Activated naive CD4-positive, alpha-beta T cell treated with anti-CD3 and anti-CD28 coated beads, Interleukin-2, amount 50 U/mL, for 16 hours (primary cell): ENCODE measurements at places on chromosomes 13 and 19.

DNA sequence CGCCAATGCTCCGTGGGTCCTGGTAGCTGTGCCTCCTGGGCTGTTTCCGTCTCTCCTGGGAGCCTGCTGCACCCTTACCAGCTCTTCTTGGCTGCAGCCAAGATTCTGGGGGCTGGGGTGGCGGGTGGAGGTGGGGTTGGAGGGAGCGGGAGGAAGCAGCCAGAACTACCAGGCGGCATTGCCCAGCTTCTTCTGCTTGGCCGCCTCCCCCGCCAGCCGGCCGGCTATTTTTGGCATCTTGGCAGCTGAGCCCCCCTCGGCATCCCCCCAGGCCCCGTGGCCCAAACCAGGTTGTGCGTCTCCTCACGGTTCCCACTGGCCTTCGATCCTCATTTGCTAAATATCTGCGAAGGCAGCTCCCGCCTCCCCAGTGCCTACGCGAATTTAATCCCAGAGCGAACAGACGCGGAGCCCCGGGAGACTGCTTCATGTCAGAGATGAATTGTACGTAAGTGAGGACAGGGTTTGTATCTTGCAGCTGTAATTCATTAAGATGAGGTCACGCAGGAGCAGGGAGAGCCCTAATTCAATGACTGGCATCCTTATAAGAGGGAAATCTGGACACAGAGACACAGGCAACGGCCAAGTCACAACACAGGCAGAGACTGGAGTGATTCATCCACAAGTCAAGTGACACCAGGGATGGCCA is 12.8 kb upstream of the PEAK3 start:
- no peak for DNase-seq

GRCh38 chr13:24614306-24615080 is 65.7 kb upstream of the ATP12A start:
- no peak for DNase-seq

GRCh38 chr13:101308247-101309013 is 107.9 kb downstream of the NALCN start:
- DNase-seq = no peak

DNA sequence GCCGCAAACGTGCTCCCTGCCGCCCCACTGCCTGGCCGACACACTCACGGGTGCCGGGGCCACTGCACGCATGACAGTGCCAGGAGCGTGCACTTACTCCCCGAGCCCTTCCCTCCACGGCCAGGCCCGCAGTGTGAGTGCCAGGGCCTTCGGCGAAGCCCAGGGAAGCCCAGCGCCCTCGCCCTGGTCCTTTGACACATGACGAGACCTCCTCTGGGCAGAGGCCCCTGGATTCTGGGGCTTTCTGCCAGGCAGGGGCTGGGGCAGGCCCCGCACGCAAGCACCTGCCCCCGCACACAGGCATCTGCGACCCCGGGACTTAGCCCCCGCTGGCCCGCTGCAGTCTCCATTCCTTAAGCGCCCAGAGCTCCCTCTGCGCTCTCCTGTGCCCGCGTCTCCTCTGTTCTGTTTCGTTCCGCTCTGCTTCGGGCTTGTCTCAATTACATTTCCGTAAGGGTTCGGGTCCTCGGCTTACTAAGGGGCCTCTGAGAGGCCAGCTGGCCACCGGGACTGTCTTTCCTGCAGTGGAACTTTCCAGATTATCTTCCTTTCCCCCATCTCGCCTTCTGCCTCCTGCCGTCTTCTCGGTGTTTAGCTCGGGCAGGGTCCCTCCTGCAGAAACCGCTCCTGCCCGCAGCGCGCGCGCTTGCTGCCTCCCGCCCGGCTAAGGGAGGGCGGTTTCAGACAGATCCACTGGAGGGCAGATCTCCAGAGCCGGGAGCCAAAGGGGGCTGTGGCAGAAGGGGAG is 98.8 kb downstream of the ING1 start:
- DNase-seq = no peak

GRCh38 chr13:80841414-80841813 is 500.5 kb upstream of the SPRY2 start:
- DNase-seq = no peak

GRCh38 chr19:51552996-51553725 is 17.9 kb upstream of the ZNF175 start:
- DNase-seq = peak; percentile 30

- DNase-seq = no peak
Measured at GRCh38 chr13:75705395-75705794, 69.3 kb downstream of the LMO7 start.

DNA sequence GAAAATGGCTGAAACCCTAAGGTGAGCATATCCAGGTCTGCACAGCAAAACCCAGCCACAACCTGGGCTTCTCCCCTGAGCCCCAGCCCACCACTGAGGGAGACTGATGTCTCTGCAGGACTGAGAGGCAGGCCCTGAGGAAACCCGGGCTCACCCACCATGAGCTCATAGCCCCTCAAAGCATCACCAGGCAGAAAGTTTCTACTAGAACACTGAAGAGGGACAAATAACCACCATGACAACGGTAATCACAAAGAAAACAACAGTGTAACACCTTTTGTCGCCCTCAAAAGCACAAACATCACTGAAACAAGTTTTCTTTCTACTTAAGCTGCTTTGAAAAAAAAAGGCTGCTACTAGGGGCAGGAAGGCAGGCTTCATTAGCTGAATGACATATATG is 29.8 kb downstream of the TSHZ3 start:
- DNase-seq = no peak

GRCh38 chr19:15317392-15318071 is 14.8 kb downstream of the BRD4 start:
- no peak for DNase-seq

DNA sequence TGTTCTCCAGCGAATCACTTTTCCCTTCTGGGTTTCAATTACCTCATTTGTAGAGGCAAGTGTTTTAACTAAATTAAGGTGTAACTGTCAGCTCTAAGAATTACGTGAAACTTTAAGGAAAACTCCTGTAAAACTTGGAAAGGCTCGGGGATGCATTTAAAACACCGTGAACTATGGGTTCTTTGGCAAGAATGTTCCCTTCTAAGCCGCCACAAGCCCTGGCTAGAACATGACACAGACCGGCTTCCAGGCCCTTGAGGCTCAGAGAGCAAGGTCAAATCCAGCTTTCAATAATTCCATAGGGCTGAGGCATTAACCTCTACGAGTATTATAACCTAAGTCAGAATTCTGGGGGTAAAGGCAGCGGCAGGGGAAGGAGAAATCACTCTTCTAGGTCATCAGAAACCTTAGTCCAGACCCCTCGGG is 685 bp downstream of the VWA8 start:
- no peak for DNase-seq

DNA sequence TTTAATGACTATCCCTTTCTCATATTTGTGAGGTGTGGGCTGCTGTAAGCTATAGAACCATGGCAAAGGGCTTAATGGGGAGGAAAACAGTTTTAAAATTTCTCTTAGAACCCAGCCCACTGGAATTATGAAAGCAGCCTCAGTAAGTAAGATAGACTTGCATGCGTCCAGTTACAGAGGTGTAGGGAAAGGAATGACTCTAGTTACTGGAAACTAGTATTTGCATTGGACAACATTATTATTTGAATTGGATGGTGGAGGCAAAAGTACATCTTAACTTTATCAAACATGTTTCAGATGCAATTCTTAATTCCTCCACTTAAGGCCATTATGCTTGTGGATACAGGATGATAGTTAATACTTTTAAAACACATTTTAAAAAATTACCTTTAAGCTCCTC is 292.9 kb downstream of the SPRY2 start:
- DNase-seq = no peak

GRCh38 chr13:65112123-65112522 is 2118.0 kb downstream of the PCDH9 start:
- no peak for DNase-seq

DNA sequence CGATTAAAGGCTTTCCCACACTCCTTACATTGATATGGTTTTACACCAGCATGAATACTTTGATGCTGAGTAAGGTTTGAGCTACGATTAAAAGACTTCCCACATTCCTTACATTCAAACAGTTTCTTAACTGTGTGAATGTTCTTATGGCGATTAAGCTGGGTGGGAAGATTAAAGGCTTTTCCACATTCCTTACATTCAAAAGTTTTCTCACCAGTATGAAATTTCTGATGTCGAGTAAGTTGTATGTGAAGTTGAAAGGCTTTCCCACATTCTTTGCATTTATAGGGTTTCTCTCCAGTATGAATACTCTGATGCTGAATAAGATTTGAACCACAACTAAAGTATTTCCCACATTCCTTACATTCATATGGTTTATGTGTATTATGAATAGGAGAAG is 20.0 kb downstream of the ZNF780B start:
- no peak for DNase-seq

DNA sequence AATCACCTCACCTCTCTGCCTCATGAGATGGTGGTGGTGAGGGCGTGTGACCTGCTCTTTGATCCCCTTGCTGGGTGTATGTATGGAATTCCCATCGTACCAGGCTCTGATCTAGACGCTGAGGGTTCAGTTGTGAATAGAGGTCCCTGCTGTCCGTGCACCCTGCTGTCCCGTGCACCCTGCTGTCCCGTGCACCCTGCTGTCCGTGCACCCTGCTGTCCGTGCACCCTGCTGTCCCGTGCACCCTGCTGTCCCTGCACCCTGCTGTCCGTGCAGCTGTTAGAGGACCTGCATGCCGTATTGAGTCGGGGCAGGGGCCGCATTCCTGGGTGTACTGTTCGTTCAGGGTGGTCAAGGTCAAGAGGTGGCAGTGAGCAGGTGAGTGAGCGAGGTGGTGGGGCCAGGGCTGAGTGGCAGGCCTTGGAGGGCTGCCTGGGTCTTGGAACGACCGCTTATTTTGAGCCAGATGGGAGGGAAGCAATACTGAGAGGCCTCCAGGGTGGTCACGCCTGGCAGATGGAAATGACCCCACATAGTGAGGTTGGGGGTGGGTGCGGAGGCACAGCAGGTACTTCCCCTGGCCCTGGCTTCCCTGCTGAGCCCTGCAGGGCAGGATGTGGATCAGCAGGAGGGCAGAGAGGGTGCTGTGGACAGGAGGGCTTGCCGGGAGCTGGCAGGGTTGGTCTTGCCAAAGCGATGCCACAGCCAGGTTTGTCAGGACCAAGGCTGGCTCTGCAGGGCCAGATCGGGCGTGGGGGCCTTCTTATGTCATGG is 4.6 kb upstream of the EPN1 start:
- peak; percentile 40 for DNase-seq

- DNase-seq = no peak
Measured at GRCh38 chr19:3725640-3726310, 17.6 kb downstream of the TJP3 start.

- no peak for DNase-seq
Measured at GRCh38 chr19:36417752-36418286, 625 bp downstream of the ZFP82 start.

DNA sequence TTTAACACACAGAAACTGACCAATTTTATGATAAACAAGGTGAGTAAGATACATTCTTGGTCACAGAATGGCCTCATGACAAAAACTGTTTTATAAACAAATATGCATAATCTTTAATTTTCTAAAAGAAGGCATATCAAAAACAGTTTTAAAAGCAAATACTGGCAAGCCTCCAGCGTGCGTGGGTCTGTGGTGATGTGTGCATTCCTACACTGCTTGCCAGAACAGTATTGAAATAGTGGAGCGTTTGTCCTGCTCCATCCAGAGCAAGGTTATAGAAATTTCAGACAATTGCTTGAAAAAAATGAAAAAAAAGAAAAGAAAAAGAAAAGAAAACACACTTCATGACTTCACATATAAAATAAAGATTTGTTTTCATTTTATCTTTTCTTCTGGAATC is 140.9 kb downstream of the MZT1 start:
- no peak for DNase-seq

DNA sequence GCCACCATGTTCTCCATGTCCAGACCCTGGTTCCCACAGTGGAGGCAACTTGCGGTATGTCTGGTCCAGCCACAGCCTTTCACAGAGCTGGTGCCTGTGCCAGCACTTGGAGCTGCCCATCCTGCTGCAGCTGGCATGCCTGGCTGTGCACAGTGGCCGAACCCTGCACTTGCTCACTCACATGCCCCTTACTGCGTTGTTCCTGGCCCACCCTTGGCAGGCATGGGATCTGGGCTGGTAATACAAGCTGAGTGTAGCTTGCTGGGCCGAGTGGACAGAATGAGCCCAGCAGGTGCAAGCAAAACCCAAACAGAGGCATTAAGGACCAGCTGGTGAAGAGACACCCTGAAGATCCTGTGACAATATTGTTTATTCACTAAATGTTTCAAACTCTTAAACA is 583.9 kb upstream of the SLITRK6 start:
- DNase-seq = no peak

- no peak for DNase-seq
Measured at GRCh38 chr19:51110666-51110971, 2.4 kb upstream of the CTU1 start.

- DNase-seq = no peak
Measured at GRCh38 chr19:7618771-7619510, 10.4 kb downstream of the XAB2 start.

DNA sequence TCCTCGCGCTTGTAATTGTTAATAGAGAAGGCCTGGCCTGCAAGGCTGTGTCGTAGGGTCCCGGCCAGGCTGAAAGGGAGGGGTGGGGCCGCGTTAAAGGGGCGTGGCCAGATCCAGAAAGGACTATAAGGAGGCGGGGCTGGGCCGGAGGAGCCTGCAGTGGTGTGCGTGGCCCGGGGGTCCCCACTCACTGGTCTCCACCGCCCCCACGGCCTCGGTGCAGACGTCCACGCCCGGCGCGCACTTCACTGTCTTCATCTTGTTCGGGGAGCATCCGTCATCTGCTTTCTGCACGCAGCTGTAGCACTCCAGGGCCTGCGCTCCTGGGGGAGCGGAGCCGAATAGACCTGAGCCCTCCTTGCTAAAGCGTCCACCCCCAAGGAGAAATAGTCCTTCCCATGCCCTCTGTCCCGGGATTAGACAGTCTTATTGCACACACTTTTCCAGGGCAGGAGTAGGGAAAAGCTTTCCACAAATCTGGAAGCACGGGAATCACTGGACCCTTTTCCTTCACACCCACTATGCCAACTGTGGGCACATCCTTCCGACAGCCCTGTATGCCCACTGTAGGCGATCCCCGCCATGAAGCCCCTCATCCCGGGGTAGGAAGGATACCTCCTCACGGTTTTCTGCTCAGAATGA is 1.2 kb downstream of the LYPD3 start:
- peak; percentile 76 for DNase-seq

DNA sequence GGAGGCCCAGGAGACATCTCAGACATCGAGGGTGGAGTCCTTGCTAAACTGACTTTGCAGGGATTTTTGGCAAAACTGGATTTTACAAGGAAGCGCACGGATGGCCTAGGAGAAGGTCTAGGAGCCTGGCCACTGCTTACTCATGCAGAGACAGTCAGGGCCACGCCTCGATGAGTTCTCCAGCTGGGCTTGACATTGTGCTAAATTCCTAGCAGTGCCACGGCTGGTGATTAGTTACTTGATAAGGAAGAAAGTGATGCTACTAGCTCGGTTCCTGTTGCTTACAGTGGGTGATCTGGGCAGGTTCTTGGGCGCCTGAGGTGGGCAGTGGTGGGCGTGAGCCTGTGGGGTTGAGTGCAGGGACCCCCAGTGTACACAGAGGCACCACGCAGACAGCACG is 143.4 kb downstream of the SOX1 start:
- no peak for DNase-seq

DNA sequence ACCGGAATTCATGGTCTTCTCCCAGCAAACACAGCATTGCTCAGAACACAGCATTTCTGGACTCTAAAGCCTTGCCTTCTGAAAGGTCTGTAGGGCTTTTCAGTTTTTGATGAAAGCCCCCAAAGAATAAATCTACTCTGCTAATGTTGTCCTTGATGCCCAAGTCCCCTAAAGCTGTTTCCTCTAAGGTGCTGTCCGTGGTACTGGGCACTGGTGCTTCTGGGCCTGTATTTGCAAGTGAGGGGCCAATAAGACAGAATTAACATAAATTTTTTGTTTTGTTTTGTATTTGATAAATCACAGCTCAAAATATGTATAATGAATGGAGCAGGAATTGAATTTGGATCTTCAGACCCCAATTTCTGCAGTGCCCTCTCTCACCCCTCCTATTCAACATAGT is 12.1 kb upstream of the LGALS13 start:
- DNase-seq = no peak
